ENCODE measurements at places on chromosomes 5 and 9.

DNA sequence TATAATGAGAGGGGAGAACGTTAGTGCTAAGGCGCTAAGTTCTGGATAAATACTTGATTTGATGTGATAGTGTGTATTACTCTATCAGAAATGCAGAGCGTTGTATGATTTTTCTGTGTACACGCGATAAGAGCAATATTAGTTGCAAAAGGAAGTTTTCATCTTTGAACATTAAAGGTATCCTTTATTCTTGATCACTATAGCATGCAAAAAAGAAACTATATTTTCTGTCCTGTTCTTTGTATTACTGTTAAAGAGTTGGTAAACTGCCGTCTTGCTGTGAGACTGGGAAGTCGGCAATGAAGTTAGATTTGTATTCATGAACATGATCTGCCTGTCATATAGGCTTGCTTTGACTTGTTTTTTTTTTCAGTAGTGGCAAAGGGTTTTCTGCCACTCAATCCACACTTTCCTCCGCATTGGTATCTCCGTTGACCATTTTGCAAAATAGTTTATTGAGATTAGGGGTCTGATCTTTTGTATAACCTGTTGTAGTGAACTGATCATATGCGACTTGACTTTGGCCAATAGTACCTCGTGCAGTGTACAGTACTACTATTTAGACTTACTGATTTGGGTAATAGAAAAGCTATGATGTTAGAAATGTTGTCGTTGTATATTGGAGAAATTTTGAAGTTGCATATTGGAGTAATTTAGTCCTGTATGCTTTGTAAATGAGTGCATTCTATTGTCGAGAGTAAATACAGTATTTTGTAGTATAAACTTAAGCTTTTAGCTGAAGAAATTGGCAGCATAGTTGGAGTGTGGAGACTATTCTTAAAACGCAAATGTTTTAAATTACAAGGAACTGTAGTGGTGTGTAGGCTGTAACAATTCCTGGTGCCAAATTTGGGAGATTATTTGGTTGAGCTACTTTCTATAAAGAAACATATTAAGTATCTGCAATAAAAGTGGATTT, 1.7 kb downstream of the DENND4C start:
- DNase-seq, result peak; percentile 42

- DNase-seq, result no peak
Measured at GRCh38 chr5:105619725-105620124, 2051.0 kb downstream of the EFNA5 start.

DNA sequence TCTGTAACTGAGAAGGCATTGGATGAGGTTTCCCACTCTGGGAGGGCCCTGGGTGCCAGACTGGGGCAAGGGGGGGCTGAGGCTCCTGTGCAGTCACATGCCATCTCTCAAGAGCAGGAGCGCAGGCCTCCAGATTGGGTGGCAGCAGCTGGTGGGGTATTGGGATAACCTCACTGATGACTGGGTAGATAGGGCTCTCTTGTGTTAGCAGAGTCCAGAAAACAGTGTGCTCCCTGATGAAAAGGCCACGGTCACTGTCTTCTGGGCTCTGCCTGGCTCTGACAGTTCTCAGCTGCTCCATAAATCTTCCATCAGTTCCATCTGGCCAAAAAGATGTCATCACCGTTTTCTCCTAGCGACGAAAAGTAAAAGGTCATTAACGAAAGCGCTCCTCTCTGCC, 21.8 kb upstream of the NKX2-5 start:
- no peak for DNase-seq

DNA sequence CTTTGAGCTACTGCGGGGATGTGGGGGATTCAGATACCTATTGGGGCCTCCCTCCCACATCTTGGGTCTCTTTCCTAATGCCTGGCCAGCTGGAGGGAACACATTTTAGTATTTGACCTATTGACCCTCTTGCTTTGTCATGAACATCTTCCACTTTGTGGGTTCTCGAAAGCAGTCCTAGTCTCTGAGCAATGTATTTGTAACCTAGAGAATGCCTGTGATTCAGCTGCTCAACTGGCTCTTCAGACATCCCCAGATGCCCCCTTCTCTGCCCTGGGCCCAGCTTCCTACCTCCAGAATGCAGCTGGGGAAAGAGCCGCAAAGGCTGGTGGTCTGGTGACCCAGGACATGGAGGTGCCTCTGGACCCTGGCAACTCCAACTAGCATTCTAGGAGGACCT, 32.2 kb downstream of the APTX start:
- DNase-seq, result no peak

- peak; percentile 61 for DNase-seq
Measured at GRCh38 chr9:130532426-130533080, 46.8 kb upstream of the FUBP3 start.

DNA sequence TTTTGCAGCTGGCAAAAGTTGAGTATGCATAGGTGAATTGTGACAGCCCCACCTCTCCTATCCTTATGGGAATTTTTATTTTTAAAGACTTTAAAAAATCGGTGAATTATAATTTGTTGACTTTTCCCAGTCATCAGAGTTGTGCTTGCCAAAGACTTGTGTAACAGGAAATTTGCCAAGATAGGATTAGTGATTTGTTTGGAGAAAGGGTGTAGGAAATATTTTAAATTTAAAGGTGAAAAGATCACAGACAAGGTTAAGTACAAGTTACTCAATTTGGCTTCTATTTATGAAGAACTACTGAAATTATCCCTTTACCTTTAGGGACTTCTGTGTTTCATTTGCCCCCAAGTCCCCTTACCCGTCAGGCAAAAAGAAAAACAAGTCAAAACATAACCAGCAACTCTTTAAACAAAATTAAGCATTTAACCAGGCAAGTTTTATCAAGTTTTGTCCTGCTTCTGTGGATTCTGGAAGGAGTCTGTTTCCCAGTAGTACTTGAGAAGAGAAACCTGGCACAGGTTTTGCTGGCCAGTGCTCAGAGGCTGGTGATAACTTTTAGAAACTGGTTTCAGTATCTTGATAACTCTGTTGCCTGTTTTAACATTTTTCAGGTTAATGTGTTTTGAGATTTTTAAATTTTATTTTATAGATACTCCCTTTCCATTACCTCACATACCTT, 285.4 kb downstream of the MAST4 start:
- DNase-seq, result no peak

- no peak for DNase-seq
Measured at GRCh38 chr9:6671416-6671815, 25.9 kb upstream of the GLDC start.

GRCh38 chr5:2751592-2752021, at the start of gene IRX2:
Gene IRX2 (minus strand): TSS chr5:2751677. CDS start chr5:2751413, 264 bp downstream.
- peak; percentile 47 for DNase-seq

DNA sequence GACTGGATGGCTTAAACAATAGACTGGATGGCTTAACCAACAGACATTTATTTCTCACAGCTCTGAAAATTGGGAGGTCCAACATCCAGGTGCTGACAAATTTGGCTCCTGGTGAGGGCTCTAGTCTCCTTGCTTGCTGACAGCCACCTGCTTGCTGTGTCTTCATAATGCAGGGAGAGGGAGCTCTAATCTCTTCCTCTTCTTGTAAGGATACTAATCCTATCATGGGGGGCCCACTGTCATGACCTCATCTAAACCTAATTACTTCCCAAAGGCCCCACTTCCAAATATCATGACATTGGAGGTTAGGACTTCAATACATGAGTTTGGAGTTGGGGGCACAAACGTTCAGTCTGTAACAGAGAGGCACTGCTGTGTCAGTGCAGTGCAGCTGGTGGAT, 26.4 kb downstream of the FOXD1 start:
- no peak for DNase-seq

GRCh38 chr9:113598883-113599282, 135.4 kb downstream of the RGS3 start:
- no peak for DNase-seq

- no peak for DNase-seq
Measured at GRCh38 chr9:114214686-114215414, 59.5 kb downstream of the COL27A1 start.

- DNase-seq, result no peak
Measured at GRCh38 chr5:80793354-80793753, 138.6 kb upstream of the DHFR start.

Measured in hematopoietic multipotent progenitor cell treated with erythropoietin and hydrocortisone succinate and interleukin-3 and kit ligand, for 8 days (in vitro differentiated cells).